ENCODE measurements at places on chromosomes 2 and 18.

DNA sequence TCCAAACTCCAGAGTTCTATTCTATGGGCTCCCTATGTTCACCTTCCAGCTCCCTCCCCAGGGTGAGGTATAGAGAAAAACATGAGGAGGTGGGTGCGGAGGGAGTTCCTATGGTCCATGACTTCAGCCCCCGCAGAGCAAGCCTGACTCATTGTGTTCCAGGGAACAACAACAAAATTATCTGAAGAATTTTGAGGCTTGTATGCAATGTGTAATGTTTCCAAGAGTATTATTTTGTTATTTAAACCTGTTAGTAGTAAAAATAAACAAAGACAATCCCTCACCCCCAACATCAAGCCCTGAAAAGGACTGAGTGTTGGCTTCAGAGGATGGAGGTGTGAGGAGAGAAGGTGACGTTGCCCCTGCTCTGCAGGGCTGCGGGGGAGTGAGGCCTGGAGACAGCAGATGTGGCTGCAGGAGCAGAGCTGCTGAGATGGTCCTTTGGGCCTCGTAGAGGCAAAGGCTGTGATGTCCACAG, 29.0 kb downstream of the LAMA3 start:
- DNase-seq, result no peak

- DNase-seq, result no peak
Measured at GRCh38 chr2:43178055-43178598, 48.3 kb downstream of the ZFP36L2 start.

DNA sequence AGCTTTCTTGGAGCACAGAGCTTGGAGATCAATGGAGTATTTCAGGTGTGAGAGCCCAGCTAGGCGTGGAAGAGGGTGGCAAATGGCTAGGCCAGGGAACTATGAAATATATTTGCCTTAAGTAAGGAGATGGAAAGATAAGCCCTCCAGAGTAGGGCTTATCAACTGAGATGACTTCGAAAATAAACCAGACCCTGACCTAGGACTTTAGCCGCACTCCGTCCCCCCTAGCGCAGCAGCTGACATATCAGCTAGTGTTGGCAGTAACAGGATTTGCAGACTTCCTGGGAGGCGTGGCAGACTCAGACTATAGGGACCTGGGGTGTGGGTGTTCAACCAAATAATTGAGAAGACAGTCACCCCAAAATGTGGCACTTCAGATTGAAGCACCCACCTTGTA, 127.7 kb upstream of the EPAS1 start:
- no peak for DNase-seq

DNA sequence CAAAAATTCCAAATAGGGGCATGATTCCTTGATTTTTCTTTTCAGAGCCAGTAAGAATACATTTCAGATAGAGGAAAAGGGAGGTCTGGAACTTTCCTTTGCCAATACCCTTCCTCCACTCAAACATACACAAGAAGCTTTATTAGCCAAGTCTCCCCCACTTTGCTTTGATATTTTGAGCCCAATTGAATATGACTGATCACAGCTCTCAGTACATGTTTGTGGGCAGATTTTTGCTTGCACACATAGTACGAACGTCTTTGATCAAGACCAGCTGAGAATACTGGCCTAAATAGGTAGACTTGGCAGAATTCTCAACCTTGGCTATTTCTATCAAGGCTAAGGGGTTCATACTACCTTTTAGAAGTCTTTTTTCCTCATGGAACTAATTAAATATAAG, 148.8 kb upstream of the PGAP1 start:
- DNase-seq, result no peak

- DNase-seq, result no peak
Measured at GRCh38 chr2:15703365-15703869, 111.7 kb downstream of the DDX1 start.

DNA sequence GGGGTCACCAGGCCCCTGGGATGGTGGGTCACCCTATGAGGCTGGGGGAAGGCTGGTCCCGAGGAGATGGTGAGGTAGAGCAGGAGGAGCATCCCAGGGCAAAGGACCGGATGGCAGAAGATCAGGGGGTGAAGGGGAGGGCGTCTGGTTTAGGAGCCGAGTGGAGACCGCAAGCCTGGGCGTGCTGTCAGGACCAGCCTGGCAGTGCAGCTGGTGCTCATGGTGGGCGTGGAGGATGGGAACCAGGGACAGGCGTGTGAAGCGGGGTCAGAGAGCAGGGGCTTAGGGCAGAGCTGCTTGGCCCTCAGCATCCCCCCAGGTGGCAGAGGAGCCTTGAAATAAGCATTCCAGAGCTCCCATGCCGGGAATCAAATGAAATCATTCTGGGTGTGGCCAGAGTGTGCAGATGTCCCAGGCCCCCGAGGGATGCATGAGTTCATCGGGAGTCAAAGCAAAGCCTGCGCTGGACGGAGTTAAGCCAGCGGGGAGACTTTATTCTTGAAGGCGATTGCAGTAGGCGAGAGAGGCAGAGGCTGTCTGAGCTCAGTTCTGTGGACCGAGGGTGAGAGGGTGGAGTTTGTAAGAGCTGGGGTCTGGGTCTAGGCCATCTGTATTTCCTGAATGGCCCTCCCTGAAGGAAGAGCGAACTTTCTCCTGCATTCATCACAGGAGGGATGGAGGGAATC, 33.1 kb upstream of the MBP start:
- DNase-seq, result no peak

DNA sequence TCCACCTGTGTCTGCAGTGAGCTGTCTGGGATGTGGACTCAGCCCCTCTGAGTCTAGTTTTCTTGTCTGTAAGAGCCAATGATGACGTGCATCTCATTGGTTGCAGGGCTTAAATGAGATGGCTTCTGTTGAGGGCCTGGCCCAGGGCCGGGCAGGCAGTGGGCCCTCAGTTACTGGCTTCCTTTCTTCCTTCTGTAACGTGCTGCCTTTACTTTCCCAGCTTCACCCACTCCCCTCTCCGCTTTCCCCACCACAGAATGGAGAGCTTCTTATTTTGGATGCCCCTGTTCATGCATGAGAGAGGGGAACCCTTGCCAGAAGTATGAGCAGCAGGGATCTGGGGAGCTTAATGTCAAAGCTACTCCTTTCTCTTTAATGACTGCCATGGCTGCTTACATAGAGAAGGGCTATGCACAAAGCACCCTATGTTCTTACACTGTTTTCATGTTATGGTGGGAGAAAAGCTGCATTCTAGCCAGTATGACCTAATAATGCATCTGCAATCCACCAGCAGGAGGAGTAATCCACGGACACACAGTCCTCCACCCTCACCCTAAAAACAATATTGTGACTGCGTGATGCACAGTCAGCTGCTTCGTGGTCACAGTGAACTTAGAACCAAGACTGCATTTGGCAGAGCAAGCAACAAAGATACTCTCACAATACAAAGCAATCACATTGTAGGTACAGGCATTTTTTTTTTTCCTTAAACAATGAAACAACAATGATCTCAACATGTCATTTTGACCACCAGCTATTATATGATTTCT, 37.2 kb downstream of the CREG2 start:
- no peak for DNase-seq

- no peak for DNase-seq
Measured at GRCh38 chr18:67108894-67109293, 407.6 kb downstream of the DSEL start.

DNA sequence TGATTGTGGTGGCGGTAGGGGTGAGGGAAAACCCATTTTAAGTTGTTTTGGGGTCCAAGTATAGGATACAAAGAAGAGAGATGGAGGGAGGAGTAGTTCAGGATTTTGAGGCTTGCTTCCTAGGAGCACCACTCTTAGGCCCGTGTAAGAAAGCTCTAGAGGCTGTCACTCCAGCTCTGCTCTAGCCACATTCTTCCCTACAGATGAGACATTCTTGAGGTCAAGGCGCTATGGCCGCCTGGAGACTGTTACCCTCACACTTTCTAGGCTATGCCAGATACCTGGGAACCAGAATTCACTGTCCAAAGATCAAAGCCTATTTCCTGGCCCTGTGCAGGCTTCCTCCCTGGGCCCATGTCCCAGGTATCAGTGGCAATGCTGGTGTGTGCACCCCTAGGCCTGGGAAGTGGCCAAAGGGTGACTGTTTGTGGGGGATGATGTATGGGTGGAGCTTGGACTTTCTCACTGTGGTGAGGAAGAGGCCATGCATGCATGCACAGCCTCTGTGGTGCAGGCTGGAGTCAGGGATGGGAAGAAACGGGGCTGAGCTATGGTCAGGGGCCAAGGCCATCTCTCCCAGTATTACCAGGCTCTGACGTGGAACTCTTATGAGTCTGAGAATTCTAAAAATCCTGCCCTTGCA, 7.0 kb upstream of the TTL start:
- no peak for DNase-seq

GRCh38 chr2:143903172-143903856, 616.6 kb downstream of the ZEB2 start:
- DNase-seq, result no peak

GRCh38 chr18:78144669-78145068, 834.9 kb upstream of the SALL3 start:
- DNase-seq, result no peak

GRCh38 chr2:207317378-207317984, 151.7 kb upstream of the KLF7 start:
- no peak for DNase-seq

DNA sequence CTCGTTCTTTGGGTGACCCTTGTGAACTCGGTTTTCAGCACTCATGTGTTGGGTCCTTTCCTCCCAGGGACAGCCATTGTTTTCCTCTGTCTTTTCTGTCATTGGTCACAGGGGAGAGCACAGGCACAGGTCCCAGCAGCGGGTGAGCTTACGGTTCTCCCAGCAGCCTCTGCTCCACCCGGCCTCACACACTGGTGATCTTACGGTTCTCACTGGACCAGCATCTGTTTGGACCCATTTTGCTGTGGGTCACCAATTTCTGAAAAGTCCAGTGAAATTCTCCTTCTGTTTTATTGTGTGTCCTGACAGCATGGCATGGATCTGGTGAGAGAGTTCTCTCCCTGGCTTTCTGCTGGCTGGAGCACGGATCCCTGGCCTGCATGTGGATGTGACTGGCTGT, 49.8 kb upstream of the ANKRD62 start:
- no peak for DNase-seq

DNA sequence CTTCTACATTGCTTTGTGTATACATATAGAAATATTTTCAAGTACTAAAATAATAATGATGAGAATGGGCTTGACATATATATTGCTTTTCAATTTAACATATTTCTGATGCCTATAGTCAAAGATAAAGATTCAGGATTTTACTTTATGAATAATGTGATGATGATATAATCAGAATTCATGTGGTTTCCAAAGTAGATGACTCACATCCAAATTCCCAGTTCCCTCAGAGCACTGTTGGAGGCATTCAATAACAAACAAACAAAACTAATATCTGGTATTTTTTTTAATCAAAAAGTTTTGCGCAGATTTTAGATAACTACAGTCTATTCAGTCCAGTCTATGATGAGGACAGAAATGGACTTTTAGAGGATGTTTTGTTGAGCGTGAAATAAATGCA, 2094.5 kb upstream of the CELF4 start:
- no peak for DNase-seq

DNA sequence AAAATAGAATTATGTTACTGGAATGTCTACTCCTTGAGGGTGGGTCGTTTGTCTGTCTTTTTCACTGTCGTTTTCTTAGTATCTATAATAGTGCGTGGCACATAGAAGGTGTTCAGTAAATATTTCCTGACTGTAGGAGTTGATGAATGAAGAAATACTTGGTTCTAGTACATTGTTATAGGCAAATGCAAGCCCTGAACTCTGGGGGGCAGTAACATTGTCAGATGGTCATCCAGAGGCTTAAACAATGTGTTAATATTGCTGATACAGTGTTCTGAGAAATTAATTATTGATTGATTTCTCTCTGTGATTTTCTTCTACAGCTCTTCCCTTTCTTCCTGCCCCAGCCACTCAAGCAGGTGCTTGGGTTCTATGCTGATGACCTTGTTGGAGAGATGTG, 24.4 kb upstream of the THOC1 start:
- no peak for DNase-seq

DNA sequence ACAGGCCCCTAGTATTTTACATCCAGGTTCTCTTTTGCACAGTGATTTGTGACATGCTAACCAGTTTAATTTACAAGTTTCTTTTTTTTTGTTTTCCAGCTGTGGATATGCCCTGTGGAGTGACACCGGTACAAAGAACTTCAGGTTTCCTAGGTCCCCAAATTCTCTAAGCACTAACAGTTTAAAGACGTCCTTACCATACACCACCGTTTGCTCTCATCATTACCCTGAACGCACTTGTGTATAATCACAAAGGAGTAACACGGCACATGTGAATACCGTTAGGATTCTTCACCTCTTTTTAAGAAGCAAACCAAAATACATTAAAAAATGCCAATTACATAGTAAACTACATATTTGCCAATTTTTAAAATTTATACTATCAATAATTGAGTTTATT, 853 bp downstream of the LANCL1 start:
- no peak for DNase-seq

- no peak for DNase-seq
Measured at GRCh38 chr2:12819103-12819475, 102.4 kb downstream of the TRIB2 start.

- DNase-seq, result no peak
Measured at GRCh38 chr2:67216103-67216502, 181.0 kb upstream of the ETAA1 start.

GRCh38 chr2:100542418-100542817, 20.4 kb upstream of the PDCL3 start:
- DNase-seq, result no peak

GRCh38 chr18:48826806-48827205, 124.0 kb downstream of the SMAD7 start:
- DNase-seq, result no peak

DNA sequence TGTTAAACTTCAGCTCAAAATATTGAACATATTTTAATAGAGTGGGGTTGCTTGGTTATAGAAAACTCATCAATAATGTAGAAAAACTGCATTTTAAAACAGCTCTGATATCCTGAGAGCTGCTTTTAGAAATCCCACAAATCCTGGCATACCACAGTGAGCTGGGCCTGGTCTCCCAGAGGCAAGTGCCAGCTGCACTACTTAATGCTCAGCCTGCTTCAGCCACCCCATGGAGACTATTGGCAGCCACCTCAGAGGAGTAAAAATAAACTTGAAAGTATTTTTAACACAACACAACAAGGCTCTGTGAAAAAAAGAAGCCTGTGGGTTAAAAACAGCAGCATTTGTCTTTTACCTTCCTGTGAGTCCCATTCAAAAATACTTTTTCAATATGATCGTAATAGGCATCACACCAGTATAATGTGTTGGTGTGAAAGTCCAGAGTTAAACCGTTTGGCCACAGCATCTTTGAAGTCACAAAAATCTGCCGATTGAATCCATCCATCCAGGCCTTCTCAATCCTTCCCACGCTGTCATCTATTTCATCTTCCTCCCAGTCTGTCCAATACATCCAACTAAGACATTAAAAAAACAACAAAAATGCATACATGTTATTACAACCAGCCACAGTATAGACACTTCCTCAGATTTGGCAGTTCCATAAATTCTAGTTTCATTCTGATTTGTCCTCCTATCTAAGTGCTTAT, 1115.3 kb downstream of the LRP1B start:
- DNase-seq, result no peak

- DNase-seq, result no peak
Measured at GRCh38 chr2:40487602-40488001, 35.7 kb upstream of the SLC8A1 start.

- DNase-seq, result no peak
Measured at GRCh38 chr2:226317970-226318369, 481.6 kb downstream of the IRS1 start.

GRCh38 chr18:8654503-8655451, 45.5 kb downstream of the RAB12 start:
- no peak for DNase-seq
